ENCODE measurements at places on chromosomes 3 and 15.

DNA sequence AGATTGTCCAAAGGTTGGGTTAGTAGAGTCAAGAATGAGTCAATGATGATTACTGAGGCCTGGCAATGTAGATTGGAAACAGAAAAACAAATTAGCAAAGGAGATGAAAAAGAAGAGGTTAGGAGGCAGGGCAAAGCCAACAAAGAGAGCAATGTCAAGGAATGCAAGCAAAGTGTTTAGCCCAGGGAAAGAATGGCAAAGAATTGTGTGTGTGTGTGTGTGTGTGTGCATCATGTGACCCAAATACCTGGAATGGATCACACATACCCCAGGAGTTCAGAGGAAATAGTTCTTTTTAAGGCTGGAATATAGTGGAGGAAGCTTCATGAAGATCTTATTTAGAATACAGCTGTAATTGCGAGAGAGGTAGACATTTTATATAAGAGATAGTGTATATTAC is 831.7 kb upstream of the ARPP21 start:
- no peak for DNase-seq

DNA sequence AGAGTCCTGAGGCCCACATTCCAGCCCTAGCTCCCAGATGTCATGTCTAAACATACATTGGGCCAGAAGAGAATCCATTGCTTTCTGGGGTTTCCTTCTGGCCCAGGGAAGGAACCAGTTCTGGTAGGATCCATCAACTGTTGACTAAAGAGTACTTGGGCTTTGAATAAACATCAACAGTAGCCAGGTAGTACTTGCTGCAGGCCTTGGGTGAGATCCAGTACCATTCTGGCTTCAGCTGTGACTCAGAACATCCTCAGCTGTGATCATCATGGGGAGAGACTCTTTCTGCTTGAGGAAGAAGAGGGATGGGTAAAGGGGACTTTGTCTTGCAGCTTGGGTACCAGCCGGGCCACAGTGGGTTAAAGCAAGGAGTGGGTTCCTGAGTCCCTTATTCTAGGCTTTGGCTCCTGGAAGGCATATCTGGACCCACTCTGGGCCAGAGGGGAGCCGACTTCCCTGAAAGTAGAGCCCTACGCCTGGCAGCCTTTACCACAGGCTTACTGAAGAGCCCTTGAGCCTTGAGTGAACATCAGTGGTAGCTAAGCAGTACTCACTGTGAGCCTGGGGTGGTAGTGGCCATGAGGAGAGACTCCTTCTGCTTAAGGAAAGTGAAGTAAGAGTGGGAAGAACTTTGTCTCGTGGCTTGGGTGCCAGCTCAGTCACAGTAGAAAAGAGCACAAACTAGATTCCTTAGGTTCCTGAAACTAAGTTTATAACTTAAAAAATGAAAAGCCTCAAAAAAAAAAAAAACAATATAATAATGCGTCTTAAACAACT is 128.3 kb downstream of the GOLIM4 start:
- no peak for DNase-seq

DNA sequence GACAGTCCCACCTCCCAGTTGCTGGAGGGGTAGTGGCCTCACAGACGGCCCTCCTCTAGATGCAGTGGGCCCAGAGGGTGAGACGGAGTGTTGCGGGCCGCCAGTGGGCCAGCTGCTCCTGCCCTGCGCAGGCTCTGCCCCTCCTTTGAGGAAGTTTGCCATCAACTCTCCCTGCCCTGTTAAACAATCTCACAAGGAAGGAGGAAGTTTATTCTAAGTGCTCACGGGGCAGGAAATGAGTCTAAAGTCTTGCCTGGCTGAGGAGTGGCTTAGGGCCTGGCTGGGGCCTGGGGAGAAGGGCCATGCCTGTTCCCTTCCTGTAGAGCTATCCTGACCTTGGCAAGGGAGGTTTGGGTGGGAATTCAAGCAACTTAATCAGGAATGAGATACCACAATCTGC is at the start of gene FAM3D:
TSS of gene FAM3D (minus strand) at position 92 of the 400 bp plus-strand sequence. CDS start 11,211 bp downstream, outside the sequence.
- no peak for DNase-seq

DNA sequence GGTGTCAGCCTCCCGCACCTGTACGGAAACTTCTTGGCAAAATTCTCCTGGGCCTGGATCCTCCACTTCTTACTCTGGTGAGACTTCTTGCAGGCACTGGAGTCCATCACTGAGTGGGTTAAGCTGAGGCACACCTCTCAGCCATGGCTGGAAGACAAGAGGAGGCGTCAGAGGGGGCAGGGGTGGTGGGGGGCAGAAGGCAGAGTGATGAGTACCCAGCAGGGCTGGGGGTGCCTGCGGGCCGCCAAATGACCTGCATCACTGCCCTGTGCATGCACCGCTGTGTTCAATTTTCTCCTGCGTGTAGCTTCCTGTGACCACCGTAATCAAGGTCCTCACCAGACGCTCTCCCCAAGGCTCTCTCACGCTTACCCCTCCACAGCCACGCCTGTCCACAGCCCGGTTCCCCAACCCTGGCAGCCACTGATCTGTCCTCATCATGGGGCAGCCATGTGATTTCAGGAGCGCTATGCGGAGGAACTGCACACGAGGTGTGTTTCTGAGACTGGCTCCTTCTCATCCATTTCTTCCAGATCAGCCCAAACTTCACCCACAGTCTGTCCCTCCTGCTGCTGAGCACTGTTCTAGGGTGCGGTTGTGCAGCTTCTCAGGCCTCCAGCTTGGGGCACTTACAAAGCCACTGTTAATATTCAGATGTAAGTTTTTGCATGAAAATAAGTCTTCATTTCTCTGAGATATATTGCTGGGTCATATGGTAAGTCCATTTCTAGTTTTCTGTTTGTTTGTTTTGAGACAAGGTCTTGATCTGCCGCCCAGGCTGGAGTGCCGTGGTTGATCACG is 5.2 kb downstream of the C3orf22 start:
- DNase-seq: no peak

- no peak for DNase-seq
These were observed 680.6 kb downstream of the ROBO2 start for GRCh38 chr3:77720460-77720971.

DNA sequence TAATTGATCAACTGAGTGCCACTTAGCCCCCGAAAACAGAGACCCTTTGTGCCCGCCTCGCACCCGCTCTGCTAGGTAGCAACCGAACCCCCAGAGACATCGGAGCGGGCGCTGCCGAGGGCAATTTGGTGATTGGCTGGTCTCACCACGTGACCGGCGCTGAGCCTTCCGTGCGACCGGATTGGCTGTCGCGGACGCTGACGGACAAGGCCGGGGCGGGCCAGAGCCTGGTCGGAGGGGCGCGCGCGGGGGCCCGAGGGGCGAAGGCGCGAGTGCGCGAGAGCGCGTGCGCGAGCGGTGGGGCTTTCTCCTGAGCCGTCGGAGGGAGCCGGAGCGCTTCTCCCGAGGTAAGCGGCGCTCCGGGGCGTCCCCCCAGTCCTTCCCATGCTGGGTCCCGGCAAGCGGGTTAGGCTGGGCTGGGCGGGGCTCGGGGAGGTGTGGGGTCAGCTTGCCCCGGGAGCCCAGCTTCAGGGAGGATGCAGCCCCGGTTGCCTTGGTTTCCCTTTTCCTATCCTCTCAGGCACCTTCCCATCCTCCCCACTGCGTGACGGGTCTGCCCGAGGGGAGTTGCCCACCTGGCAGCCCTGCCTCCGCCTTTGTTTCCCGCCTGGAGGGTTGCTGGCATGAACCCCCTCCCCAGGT is at the start of gene TMEM108:
TSS of gene TMEM108 (plus strand) at position 303 of the 642 bp plus-strand sequence.
- peak; percentile 90 for DNase-seq

GRCh38 chr15:89770041-89770440 is 6.1 kb upstream of the MESP2 start:
- no peak for DNase-seq

- no peak for DNase-seq
These were observed 170.6 kb upstream of the TSC22D2 start for GRCh38 chr3:150237490-150237889.

- no peak for DNase-seq
These were observed 135.0 kb downstream of the NFKBIZ start for GRCh38 chr3:101984356-101984755.

DNA sequence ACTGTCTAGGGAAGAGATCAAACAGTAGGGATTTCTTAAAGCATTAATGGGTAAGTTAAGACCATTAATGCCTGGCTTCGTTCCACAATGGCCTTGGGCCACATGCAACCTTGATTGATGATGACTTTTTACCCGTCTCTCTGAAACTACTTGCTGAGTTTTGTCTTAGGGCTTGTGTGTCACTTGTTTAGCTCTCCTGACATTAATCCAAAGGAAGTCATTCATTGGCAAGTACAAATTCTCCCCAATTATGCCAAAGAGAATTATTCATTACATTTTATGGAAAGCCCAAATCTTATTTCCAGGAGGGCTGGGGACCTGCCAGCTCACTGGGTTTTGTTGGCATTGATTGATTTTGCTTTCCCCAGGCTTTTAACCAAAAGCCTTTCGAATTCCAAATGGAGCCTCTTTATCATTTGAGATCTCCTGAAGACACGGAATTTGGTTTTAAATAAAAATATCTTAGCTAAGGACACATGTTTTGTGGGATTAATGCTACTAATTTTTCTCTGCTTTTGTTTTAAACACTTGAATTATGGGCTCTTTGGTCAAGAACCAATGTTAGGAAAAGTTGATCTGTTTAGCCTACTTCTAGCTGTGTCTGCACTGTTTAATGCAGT is 40.7 kb downstream of the SERPINI1 start:
- DNase-seq: no peak

- DNase-seq: peak; percentile 68
These were observed 58.3 kb downstream of the LRIG1 start for GRCh38 chr3:66442254-66443117.

DNA sequence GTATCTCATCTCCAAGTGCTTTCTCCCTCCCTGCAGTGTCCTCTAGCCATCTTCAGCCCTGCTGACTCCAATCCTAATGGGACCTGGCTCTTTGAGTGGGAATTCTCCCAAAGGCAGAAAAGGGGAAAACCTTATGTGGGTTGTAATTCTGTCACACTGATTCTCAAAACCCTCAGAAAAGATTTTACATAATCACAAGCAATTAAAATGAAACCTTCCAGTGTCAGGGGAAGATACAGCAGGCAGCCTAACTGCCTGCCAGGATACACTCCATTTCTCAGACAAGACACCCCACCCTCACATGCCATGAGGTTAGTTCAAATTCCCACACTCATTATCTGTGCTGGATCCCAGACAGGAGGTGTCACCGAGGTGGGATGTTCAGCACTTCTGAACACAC is 121.4 kb downstream of the RFTN1 start:
- no peak for DNase-seq

- DNase-seq: no peak
These were observed 1.9 kb downstream of the ROBO2 start for GRCh38 chr3:77041811-77042210.

- no peak for DNase-seq
These were observed 5.6 kb upstream of the PYDC2 start for GRCh38 chr3:191455257-191455952.

DNA sequence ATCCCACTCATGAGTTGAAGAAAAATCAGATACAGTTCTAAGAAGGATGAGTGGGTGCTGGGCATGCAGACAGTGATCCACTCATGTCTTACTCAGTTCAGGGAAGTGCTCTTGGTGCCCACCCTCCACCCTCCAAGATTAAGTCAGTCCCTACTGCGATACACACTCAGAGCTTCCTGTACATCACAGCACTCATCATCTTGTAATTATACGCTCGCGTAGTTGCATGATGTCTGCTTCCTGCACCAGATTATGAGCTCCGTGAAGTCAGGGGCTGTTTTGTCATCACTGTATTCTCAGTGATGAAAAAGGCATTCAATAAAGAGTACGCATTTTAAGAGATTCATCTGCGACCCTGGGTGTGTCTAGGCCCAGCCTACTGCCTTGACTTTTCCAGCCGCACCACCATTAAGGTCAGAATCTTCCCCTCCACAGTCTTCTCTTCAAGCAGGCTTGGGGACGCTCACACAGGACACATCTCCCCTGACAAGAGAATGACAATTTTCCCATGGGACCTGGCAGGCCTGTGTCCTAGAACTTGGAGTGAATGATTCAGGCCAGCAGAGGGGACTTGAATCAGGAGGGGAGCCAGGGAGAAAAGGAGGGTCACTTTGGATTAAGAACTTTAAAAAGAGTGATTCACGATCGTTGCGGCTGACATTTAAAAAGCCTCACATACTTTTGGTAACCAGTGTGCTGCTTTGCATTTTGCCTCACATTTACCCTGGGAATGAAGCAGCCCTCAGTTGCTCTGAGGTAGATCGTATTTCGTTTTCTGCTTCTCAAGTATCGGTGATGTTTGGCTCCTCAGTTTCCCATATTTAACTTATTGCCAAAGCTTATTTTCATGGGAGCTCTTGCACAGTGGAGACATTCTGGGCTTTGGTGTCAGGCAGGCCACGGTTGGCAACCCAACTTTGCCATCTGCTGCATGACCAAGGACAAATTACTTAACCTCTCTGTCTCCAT is 7.9 kb upstream of the PDE8A start:
- no peak for DNase-seq

DNA sequence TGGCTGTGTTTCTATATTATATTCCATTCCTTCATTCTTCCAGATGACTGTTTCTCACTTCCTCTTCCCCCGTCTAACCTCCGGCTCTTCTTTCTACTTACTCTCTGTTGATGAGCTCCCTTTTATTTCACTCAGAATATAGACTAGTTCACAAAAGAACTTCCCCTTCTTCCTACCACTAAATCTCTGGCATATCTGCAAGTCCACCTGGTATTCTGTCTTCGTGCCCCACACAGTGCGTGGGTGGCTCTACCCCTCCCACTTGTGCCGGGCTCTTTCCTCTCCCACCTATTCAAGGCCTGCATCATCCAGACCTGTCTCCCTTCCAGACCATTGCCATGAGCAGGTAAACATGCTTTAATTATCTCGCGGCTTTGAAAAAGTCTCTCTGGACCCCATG is 73.0 kb downstream of the SCN10A start:
- no peak for DNase-seq

- DNase-seq: no peak
These were observed 140.5 kb upstream of the TBL1XR1 start for GRCh38 chr3:177337541-177338331.

DNA sequence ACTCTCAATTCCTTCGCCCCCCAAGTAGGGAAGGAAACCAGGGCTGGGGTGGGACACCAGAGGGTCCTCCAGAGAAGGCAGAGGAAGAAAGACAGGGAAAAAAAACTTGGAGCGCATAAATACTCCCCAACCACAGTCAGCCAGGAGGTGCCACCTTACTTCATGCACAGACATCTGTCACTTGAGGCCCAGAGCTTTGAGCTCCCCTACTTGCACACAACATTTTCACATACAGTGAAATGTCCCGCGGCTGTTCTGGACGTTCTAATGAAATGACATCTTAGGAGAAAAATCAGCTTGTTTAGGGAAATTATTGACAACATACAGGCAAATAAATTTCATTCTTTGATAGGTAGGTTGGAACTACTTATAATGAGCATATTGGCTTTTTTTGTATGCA is 113.0 kb downstream of the LIPC start:
- DNase-seq: no peak

- no peak for DNase-seq
These were observed 148.6 kb downstream of the SUCNR1 start for GRCh38 chr3:152021951-152022461.

DNA sequence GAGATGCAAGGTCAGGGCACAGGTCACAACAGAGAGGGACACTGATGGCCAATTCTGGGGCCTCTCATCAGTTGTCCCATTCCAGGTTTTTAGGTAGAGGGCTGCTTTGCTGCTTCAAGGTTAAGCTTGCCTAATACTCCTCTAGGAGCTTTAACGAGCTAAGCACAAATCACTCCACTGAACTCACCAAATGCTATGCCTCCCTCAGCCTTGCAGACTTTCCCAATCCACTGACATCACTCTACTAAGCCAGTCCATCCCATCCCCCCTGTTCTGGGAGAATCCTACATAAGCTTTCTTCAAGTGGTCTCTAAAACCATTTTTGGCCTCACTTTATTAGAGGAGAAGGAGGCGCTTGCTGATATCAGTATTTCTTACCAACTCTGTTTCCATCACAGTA is 24.8 kb upstream of the PDCD6IP start:
- no peak for DNase-seq
